GM13977 (cell line): ENCODE measurements at places on chromosomes 2 and 18.

DNA sequence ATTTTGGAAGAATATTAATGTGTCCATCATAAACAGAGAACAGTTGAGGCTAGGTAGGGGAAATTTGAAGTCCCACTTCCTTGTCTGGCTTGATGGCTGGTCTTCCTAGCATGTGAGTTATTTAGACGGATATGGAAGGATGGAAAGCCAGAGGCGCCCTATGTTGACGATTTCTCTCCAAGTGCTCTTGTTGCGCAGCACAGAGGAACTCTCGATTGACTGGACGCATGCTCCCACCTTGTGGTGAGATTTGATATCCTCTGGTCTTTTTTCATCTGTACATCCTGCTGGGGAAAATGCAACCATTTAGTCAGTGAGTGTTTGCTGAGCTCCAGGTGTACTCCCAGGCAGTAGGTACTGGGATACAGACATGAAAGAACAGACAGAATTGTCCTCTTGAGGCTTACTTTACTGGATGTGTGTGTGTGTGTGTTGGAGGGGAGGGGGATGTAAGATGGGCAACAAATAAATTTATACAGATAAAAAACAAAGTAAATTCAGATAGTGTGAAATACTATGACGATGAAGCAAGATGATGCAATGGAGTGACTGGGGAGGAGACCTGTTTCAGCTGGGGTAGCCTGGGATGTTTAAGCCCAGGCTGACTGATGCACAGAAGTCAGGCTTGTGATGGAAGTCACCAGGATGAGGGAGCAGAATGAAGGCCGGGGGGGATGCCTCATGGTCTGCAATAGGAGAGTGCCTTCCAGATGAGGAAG, 137.2 kb downstream of the TRIM43 start:
- peak; percentile 26 for DNase-seq

DNA sequence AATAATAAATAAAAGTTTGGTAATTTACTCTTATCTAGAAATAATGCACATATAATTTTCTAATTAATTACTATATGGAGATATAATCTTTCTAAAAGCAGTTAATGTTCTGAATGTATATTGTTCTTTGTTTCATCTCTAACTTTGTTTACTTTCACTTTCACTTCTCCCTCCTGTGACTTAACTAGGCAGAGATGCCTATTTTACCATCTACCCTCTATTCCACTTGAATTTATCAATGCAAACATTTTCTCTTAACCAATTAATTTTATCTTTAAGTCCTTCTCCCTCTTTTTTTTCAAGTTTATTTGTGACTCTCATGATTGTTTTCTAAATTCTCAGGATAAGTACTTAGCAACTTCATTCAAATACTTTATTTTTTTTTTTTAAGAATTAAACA, 55.1 kb upstream of the IL1RL1 start:
- no peak for DNase-seq

- no peak for DNase-seq
Observed at GRCh38 chr2:173130496-173131465, 55.1 kb downstream of the MAP3K20 start.

DNA sequence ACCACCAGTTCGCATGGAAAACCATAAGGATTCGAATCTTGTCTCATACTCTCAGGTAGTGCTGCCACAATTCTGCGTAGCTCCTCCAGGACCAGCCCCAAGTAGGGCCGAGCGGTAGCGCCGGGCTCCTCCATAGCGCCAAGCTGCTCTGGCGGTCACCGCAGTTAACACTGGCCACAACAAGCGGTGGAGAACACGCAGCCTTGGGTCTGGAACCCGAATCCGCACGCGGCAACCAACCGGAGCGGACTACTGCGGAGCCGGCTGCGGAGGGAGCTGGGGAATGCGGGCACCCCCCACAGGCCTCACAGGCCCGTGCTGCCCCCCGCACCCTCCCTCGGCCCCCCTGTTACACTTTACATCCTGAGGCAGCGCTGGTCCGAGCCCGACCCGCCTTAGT, 531.5 kb downstream of the STK39 start:
- DNase-seq, result no peak

DNA sequence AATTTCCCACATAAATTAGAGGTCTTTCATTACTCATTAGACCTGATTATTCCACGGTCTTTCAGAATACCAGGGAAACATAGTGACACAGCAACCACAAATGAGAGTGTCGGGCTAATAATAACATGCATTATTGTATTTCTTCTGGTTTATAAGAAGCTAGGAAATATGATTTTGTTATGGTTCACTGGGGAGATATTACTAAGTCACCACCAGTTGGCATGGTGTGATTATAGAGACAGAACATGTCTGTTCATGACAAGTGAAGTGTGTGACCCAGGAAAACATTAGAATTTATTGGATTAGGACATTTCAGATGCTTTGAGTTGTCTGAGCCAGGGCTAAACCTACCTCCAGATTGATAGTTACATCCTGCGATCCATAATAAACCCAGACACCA, 494.4 kb downstream of the FBXO15 start:
- DNase-seq, result no peak

GRCh38 chr2:11757101-11757500, 10.7 kb downstream of the LPIN1 start:
- DNase-seq, result no peak

DNA sequence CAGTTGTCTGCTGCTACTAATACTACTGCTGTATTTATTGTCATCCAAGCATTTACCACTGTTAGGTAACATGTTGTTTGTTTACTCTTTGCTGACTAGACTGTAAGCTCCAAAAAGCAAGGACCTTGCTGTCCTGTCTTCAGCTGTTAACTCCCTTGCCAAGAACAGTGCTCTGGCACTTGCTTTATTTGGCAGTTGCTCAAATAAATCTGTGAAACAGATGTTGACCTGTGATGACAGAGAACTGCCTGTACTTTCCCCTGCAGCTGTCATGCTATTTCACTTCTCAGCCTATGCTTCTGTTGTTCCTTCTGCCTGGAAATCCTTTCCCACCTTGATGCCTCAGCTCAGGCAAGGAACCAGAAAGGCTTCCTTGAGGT, 181.2 kb downstream of the ATAD2B start:
- DNase-seq, result peak; percentile 13

DNA sequence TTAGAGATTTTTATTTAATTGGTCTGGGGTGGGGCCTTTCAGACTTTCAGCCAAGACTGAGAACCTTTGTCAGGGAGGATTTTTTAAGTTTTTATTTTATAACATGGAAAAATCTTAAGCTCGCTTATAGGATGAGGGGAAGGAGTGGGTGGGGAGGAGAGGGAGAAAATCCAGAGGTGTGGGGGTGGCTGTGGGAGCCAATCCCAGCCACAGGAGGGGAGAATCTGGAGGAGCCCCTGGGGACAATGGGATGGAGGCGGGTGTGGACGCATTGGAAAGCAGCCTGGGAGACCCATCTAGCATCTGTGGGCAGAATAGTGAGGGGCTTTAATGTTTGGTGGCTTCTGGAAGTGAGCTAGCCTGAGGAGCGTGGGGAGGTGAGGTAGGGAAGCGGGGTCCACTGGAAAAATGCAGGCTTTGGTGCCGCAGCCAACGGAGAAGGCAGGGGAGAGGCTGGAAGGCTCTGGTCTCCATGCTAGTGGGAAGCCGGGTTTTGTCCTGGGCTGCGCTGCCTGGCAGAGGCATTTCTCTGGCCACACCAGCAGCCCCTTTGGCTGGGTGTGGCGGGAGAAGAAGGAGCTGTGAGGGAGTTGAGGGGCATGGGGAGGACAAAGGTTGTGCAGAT, 11.5 kb upstream of the INPP5D start:
- no peak for DNase-seq

- DNase-seq, result no peak
Observed at GRCh38 chr2:20196053-20196656, 28.8 kb downstream of the SDC1 start.

- no peak for DNase-seq
Observed at GRCh38 chr2:200873560-200873959, 9.1 kb upstream of the CLK1 start.

GRCh38 chr2:135709992-135710391, 31.7 kb upstream of the UBXN4 start:
- peak; percentile 72 for DNase-seq

DNA sequence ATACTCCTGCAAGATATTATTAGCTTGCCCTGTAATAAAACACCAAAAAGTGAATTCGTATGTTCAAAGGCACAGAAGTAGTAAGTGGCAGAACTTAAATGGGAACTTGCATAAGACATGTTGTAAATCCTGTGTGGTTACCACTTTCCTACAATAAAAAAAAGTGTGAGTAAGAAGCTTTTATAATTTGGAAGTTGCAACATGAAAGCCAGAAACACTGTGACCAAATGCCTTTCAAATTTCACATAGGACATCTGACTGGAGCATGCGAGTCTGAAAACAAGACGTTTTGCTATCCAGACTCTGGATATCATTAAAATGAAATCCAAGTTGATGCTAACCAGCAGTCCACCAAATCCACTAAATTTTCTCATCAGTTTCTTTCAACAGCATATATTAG, 886.2 kb upstream of the NRXN1 start:
- no peak for DNase-seq

DNA sequence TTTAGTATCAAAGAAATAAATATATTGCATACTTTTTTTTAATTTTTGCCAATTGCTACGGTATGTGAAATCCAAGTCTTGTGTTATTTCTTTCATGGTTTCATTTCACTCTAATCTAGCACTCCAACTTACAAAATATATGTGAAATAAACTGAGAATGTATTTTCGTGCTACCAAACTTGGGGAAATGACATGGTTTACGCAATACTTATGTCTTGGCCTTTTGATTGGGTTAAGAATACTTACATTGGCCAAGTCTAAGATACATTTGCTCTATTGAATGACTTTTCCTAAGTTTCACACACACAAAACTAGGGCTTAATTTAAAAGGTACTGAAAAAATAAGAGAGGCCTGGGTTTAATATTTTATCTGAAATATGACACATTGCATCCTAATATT, 80.5 kb downstream of the VRK2 start:
- DNase-seq, result no peak

GRCh38 chr2:27016801-27017325, 15.9 kb upstream of the TMEM214 start:
- DNase-seq, result peak; percentile 71

DNA sequence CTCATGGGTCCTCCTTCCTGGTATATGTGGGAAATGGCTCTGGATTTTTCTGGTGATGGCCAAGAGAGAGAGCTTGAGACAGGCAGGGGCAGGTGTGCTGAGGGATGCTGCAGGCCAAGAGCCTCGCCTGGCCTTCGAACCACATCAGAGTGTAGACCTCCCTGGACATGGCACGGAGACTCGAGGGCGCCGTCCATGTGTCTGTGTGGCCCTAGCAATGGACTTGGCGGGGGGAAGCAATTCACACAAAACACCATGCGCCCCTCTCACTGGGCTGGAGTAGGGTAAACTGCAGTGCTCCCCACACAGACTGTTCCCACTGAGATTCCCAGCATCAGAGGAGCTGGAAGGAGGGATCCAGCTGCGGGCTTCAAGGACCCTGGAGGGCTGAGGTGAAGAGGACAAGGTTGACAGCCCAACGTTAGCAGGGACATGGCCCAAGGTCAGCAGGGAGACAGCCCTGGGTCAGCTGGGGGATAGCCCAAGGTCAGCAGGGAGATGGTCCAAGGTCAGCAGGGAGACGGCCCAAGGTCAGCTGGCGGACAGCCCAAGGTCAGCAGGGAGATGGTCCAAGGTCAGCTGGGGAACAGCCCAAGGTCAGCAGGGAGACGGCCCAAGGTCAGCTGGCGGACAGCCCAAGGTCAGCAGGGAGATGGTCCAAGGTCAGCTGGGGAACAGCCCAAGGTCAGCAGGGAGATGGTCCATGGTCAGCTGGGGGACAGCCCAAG, 75.4 kb upstream of the HDAC4 start:
- DNase-seq, result no peak

GRCh38 chr2:64295326-64296139, 151.3 kb upstream of the PELI1 start:
- DNase-seq, result peak; percentile 47

GRCh38 chr2:120912101-120912985, 176.7 kb downstream of the GLI2 start:
- DNase-seq, result no peak

DNA sequence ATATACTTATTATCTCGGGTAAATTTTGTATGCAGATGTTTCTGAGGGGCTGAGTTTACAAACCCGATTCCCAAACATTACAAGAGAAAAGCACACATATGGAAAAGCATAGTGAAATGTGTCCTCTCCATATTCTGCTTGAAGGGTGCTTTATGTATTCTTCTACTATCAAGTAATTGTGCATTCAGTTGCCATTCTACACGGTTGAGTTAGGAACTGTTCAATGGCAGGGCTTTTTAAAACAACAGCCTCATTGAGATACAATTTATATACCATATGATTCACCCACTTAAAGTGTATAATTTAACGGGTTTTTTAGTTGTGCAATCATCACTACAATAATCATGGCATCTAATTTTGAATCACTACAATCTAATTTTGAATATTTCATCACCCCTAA, 138.4 kb upstream of the DLGAP1 start:
- no peak for DNase-seq

GRCh38 chr2:43417300-43417699, 178.5 kb downstream of the THADA start:
- no peak for DNase-seq

DNA sequence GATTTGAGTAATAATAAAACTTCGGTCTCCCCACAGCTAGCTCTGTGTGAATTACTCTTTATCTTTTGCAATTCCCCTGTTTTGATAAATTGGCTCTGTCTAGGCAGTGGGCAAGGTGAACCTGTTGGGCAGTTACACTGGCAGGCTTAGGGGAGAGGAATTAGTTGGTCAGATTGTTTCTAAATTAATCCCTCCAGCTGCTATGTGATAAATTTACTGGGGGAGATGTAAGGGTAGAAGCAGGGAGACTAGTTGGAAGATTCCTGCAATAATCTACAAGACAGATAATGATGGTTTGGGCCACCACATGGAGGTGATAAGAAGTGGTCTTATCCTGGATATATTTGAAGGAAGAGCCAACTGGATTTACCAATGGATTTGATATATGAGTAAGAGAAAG, 118.5 kb upstream of the TACR1 start:
- DNase-seq, result no peak

GRCh38 chr18:64713284-64713683, 564.4 kb upstream of the LINC00305 start:
- no peak for DNase-seq

DNA sequence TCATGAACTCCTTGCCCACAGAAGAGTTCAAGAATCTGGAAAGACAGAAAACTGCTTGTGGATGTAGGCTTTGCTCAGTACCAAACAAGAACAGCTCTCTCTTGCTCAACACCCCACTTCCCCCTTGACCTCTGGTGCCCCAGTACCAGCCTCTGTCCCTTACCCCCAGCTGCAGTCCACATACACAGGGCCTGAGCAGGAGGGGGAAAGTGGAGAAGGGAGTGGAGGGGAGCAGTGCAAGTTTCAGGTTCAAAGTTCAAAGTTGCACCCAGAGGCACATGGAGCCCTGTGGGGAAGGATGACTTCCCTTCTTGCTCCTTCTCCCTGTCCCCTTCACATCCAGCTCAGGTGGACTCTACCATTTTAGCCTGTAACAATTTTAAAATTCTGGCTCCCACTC, 61.1 kb upstream of the LPIN2 start:
- DNase-seq, result no peak

- DNase-seq, result peak; percentile 50
Observed at GRCh38 chr2:48114256-48114655, 208.0 kb upstream of the FBXO11 start.
